Pulmonary artery endothelial cell (primary cell): ENCODE measurements at places on chromosomes 11 and 22. TPM values are rescaled to one million over a fixed set of nuclear protein-coding genes. Genes with fewer than 3 reads are reported as not detected.

- no peak for DNase-seq
Measured at GRCh38 chr22:23387827-23388516, 192.1 kb downstream of the IGLL1 start.

DNA sequence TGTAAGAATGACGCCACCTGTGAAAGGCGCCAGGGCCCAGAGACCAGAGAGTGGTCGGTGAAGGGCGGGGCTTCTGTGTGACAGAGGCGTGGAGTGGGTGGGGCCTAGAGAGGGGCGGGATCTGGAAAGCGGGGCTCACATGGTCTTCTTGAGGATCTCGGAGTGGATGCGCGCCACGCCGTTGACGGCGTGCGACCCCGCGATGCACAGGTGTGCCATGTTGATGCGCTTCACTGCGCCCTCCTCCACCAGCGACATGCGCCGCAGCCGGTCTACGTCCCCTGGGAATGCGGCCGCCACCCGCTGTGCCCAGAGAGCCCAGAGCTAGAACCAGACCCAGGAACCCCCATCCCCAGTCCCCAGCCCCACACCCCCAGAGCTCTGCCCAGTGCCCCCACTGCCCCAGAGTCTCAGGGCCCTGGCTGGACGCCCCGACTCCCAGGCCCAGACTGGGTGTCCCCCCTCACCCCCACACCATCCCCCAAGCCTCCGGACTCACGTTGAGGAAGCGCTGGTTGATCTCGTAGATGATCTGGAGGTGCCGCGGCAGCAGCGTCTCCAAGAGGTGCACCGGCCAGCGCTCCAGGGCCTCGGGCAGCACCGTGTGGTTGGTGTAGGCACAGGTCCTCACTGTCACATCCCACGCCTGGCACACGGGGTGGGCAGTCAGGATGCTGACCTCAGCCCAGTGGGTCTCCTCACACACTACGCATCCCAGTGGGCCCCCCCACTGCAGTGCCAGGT is 6.2 kb downstream of the PYGM start:
- DNase-seq, result no peak

DNA sequence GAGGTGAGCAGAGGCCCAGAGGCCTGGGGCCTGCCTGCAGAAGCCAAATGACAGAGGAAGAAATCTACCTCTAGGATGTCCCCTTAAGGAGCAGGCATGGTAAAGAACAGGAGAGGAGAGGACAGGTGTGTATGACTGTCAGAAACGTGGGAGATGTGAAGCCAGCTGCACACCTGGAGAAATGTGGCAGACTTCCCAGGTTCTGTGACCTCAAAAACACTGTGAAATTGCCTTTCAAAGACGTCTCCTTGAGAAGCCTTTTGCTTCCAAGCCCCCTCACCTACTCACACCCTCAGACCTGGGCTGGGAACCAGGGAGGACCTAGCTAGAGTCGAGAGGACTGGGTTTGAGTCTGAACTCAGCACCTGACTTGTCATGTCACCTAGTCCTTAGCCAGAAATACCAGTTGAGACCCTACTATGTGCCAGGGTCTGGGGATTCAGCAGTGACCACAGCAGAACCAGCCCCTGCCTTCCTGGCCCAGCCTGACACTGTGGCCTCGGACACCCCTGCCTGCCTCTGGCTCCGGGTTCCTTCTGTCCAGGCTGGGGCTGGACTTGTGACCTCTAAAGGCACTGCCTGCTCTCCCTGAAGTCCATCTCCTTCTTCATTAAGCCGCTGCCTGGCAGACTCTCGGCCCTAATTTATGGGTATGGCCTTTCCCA is 5.6 kb downstream of the TPBGL start:
- no peak for DNase-seq

DNA sequence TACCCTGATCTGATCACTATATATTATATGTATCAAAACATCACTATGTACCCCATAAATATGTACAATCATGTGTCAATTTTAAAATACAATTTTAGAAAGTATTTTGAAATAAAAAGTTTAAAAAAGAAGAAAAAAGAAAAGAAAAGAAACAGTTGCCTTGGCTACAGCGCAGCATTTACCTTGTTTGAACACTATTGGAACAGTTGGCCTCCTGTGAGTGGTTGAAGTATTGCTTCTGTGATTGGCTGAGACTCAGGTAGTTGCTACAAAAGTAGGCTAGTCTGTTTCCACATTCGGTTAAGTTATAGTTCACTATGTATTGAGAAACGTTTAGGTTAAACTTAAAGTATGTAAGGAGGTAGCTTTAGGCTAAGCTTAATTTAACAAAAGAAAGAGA is 7.9 kb upstream of the DTX4 start:
- no peak for DNase-seq

- DNase-seq, result no peak
Measured at GRCh38 chr11:48064306-48064705, 83.9 kb downstream of the PTPRJ start.

GRCh38 chr11:116742104-116742503 is 30.7 kb downstream of the BUD13 start:
- no peak for DNase-seq

- DNase-seq, result no peak
Measured at GRCh38 chr11:20912065-20912821, 242.9 kb downstream of the NELL1 start.

DNA sequence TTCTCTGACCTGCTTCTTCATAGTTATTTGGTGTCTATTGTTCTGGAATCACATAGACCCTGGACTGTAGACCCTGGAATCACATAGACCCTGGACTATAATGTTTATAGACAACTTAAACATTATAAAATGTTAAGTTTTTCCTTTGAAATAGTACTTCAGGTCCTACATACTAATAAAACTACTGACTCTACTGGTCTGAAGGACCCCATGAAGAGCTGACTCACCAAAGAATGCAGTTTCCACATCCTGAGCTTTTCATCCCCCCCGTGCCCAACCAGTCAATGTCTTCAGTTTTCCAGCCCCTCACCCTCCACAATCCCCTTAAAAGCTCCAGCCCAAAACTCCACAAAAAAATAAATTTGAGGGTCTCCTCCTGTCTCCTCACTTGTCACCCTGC is 6.6 kb upstream of the PLEKHA7 start:
- no peak for DNase-seq

DNA sequence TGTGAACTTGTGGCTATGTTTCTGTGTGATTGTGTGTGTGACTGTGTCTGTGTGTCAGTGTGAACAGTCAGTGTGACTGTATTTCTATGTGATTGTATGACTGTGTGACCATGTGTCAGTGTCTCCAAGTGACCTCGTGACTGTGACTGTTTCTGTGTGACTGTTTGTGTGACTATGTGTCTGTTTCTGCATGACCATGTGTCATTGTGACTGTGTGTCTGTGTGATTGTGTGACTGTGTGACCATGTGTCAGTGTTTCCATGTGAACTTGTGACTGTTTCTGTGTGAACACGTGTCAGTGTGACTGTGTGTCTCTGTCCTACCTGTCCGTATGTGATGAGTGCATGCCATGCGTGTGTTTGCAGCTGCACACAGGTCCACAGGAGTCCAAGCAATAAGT is 8.8 kb upstream of the PKNOX2 start:
- DNase-seq, result no peak

SESN3 gene
- total RNA-seq, result 1.7 and 16.5 TPM in 2 replicates

PVALB gene
- not detected in 2 replicates for total RNA-seq

CHRM4 gene
- 0.18 and 0.59 TPM in 2 replicates for total RNA-seq

TMEM123 gene
- total RNA-seq, result 178 and 234 TPM in 2 replicates
